ENCODE measurements at places on chromosomes 16 and 17.

DNA sequence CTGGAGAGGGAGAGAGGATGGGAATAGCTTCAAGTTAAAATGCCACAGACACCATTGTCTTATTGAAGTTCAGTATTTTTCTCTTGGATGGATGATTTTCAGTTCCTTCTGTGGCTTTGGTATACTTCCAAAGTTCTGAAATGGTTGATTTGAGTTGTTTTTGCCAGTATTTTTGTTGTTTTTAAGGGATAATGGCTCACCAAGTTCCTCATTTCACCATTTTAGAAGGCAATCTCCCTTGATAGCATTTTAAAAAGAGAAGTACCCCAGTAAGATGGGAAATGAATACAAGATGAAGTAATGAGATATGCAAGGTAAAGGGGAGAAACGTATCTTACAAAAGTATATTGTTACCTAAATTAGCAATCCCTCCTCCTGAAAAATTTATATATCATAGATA, 18.5 kb upstream of the SPDYE4 start:
- no peak for DNase-seq

DNA sequence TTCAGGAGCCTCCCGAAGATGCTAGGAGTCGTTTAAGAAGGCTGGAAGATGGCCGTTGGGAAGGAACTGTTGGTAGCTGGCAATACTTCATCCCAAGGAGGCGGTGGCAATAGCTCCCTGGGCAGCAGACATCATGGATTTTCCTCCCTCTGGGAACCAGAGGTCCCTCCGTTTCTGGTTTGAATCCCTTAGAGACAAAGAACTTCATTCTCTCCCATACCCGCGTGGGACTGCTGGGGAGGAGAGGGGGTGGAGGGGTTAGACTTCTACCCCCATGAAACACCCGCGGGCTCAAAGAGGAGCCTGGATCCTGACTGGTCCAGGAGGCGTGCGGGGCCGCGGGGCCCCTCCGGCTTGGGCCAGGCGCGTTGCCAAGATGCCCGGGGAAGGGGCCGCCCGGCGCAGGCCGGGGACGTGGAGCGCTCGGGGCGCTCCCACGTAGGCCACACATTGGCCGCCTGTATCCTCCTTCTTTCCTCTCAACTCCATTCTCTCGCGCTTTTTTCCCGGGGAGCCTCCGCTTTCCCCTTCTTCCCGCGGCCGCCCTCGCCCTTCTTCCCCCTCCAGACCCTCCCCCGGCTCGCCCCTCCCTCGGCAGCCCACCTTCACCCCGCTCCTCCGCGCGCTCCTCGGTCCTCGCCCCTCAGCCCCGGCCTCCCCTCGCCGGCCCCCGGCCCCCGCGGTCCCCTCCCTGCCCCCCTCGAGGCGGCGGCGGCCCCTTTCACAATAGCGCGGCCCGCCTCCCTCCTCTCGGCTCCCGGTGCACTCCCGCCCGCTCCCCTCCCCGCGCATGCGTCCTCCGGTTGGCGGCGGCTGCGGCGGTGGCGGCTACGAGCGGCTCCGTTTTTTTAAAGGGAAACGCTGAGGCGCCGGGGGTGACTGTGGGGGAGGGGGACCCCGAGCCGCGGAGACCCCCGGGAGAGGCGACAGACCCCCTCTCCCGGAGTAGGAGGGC, at the start of gene MSL1:
Gene MSL1 (plus strand): TSS at position 791 of the 955 bp plus-strand sequence. CDS start 642 bp downstream, outside the sequence.
- DNase-seq = peak; percentile 87

GRCh38 chr16:24988593-24989338, 26.4 kb downstream of the ARHGAP17 start:
- no peak for DNase-seq

- DNase-seq = no peak
Observed at GRCh38 chr16:88130681-88131080, 179.4 kb downstream of the BANP start.

DNA sequence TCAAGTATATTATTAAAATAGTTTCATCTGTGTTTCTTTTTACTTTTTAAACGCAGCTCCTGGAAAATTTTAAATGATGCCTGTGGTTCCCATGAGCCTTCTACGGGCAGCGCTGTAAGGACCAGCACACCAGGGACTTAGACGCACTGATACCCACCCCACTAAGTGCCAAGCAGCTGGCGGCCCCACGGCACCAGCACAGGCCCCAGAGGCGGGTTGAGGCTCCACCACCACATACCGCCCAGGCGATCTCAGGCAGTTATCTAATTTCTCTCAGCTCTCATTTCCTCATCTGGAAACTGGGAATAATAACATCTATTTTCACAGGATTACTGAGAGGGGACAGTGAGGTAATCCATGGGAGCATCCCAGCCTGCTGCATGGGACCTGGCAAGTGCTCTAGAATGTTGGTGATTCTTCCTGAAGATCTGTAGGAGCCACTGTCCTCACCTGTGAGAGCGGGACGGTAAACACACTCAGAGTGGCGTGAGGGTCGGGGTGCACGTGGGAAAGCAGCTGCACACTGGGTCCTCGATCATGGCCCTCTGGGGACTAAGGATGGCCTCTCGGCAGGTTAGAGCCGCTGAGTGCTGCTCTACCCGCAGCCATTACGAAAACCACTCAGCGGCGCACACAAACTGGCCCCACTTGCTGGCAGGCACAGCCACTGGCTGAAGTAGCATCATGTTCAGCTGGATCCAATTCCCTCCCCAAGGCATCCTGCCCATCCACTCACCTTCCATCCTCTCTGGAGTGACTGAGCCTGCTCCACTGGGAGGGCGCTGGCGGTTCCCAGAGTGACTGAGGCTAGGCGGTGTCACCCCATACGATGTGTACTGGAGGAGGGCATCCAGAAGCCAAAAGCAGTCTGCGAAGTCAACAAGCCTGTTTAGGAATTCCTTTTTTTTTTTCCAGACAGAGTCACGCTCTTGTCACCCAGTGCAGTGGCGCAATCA, 17.6 kb upstream of the SLC38A8 start:
- no peak for DNase-seq

DNA sequence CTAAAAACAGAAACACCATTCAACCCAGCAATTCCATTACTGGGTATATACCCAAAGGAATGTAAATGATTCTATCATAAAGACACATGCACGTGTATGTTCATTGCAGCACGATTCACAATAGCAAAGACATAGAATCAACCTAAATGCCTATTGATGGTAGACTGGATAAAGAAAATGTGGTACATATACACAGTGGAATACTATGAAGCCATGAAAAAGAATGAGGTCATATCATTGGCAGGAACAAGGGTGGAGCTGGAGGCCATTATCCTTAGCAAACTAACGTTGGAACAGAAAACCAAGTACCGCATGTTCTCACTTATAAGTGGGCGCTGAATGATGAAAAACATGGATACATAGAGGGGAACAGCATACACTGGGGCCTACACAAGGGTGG, 77.2 kb upstream of the MYOCD start:
- no peak for DNase-seq

- no peak for DNase-seq
Observed at GRCh38 chr17:81312624-81313325, 17.7 kb upstream of the SLC38A10 start.

DNA sequence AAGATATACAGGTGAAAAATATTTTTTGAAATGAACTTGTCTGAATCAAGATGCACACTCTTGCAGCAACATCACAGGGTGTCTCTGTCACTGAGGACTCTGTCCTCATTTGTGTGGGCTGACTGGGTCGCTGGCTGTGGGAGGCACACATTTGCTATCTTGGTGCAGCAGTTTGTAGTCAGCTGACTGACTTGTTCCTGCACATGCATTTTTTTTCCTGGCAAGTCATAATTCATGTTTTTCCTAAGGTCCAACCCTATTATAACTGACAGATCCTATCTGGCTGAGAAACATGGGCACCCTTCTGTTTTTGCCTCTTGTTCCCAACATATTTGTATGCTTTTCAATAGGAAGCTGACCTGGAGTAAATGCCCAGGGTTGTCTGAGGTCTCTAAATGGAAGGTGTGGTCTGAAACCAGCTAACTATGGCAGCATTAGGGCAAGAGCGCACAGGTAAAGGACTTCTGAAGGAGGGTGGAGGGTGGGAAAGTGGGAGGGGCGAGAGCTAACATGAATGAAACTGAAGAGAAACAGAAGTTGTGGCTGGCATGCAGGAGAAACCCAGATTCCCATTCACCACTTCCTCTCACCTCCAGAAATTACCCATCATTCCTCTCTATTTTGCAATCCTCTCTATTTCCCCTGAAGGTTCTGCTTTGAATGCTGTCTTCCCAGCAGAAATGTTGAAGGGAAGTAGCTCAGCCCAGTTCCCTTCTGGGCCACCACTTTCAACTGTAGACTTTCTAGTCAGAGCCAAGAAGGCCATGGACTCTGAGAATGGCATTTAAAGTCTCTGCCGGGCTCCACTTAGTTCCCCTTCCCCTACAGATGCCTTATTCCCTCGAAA, 166.1 kb downstream of the PRKCA start:
- no peak for DNase-seq

- DNase-seq = no peak
Observed at GRCh38 chr16:3948378-3948995, 68.0 kb upstream of the CREBBP start.

DNA sequence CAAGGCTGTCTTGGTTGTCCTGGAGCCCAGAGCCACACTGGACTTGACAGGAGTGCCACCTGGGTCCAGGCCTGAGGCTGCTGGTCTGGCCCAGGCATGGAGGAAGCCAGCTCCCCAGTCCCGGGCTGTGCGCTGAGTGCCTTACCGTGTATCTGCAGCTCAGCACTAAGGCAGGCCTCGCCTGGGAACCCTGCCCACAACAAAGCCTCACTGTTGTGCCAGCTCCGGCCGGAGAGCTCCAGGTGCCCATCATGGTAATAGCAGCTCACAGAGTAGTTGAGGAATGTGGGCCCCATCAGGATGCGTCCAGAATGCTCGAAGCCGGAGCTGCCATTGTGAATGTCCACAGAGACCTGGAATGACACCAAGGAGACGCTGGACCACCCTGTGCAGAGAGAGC, 72.2 kb downstream of the RMI2 start:
- no peak for DNase-seq

GRCh38 chr17:67198131-67198530, 46.9 kb downstream of the HELZ start:
- no peak for DNase-seq

DNA sequence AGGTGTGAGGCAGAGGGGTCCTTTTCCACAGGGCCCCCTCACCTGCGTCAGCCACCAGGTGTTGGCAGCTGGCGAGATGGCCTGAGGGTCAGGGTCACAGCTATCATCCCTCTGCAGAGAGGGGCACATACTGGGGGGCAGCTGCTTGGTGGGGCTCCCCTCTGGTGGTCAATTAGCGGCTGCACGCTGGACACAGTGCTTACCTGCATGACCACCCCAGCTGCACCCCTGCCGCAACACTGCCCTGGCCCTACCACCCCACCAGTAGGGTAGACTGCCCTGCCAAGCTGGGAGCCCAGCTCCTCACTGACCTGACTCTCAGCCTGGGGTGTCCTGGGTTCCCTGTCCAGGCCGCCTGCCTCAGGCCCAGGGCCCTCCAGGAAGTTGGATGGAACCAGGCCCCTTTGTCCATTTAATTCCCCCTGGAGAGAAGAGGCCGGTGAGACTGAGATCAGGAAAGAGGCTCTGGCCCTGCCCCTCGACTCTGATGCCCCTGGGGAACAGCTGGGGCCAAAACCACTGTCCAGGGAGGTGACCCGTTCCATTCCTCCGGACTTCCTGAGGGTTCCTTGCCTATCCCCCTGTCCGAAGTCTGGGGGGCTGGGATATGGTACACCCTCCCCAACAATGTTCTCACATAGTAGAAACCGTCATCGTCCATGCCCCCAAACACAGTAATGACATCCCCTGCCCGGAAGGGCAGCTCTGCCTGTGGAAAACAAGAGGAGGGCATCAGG, 23.7 kb downstream of the TSPOAP1 start:
- no peak for DNase-seq

DNA sequence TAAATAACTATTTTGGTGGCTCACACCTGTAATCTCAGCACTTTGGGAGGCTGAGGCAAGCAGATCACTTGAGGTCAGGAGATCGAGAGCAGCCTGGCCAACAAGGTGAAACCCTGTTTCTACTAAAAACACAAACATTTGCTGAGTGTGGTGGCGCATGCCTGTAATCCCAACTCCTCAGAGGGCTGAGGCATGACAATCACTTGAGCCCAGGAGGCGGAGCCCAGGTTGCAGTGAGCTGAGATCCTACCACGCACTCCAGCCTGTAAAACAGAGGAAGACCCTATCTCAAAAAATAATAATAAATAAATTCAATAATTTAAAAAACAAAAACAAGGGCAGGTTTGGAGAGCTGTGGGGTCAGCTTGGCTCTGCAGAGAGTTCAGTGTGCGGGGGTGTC, 5.7 kb upstream of the SLC4A1 start:
- no peak for DNase-seq

GRCh38 chr17:12128946-12129345, 108.3 kb downstream of the MAP2K4 start:
- DNase-seq = no peak

DNA sequence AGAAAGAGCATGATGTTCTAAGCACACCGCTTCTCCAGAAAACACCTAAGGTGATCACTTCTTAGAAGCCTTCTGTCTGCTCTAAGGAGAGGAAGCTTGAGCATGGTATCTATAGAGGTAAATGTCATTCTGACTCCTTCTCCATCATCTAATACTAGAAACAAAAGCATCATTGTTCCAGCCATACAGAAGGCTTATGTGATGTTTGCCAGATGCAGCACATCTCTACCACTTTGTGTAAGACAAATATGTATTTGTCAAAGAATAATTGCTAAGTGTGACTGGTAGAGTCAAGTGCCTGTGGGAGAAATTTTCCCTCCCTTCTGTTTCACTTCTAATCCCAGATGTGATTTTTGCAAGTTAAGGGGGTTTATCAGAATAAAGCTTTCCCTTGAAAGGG, 217.1 kb downstream of the HS3ST3A1 start:
- DNase-seq = no peak

DNA sequence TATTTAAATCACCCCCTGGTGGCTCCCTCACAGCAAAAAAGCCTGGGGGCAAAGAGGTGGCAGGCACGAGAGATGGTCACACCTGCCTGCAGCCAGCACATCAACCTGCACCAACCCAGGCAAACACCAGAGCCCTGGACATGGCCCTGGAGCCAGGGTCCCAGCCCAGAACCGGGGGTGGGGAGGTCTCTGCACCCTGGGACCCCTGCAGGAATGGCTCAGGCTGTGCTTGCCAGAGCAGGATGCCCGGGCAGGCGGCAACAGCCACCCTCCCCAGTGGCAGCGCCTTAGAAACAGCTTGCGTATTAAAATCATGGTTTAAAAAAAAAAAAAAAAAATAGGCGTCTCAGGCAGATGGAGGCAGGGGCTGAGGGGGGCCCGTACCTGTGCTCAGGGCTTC, 16.2 kb downstream of the MYBBP1A start:
- no peak for DNase-seq

- no peak for DNase-seq
Observed at GRCh38 chr17:18920911-18921441, 31.0 kb upstream of the SLC5A10 start.

- peak; percentile 75 for DNase-seq
Observed at GRCh38 chr17:76623271-76624146, 20.0 kb downstream of the ST6GALNAC1 start.
